Activated CD4-positive, alpha-beta T cell treated with anti-CD3 and anti-CD28 coated beads for 36 hours (primary cell): ENCODE measurements at places on chromosomes 2 and 18. TPM values are rescaled to one million over a fixed set of nuclear protein-coding genes. Genes with fewer than 3 reads are reported as not detected.

MC4R gene
- not detected for total RNA-seq

METAP1D gene
- total RNA-seq = 6.0 TPM

RAX gene
- not detected for total RNA-seq

DNA sequence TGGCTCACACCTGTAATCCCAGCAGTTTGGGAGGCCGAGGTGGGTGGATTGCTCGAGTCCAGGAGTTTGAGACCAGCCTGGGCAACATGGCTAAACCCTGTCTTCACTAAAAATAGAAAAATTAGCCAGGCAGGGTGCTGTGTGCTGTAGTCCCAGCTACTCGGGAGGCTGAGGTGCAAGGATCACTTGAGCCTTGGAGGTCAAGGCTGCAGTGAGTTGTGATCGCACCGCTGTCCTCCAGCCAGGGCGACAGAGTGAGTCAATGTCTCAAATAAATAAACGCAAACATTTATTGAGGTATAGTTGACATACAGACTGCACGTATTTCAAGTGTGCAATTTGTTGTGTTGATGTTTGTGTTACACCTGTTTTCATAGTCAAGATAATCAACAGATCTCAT lies 19.7 kb downstream of the EPC2 start:
- no peak overlapping the region for H3K4me3 ChIP-seq
- H3K4me1 ChIP-seq = peaks cover 69% of the 10 kb centered on the region
- no peaks in the 10 kb centered on the region for H3K27me3 ChIP-seq
- no peak for DNase-seq

GRCh38 chr2:28137221-28137620 lies 246.7 kb downstream of the BABAM2 start:
- peaks cover 22% of the 10 kb centered on the region for H3K4me1 ChIP-seq
- DNase-seq = no peak
- no peak overlapping the region for H3K4me3 ChIP-seq
- peaks cover 11% of the 10 kb centered on the region for H3K36me3 ChIP-seq

GRCh38 chr2:44772669-44773378 lies 168.7 kb upstream of the SIX3 start:
- peaks cover 6% of the 10 kb centered on the region for H3K4me1 ChIP-seq
- H3K4me3 ChIP-seq = no peak overlapping the region
- H3K27me3 ChIP-seq = peaks cover 5% of the 10 kb centered on the region
- peaks cover 3% of the 10 kb centered on the region for H3K36me3 ChIP-seq
- H3K27ac ChIP-seq = no peak overlapping the region

GRCh38 chr2:48270209-48270608 lies 259.7 kb upstream of the STON1 start:
- peaks cover 4% of the 10 kb centered on the region for H3K4me1 ChIP-seq
- H3K27ac ChIP-seq = no peak overlapping the region
- no peaks in the 10 kb centered on the region for H3K36me3 ChIP-seq
- H3K4me3 ChIP-seq = no peak overlapping the region
- no peaks in the 10 kb centered on the region for H3K27me3 ChIP-seq
- DNase-seq = no peak

GRCh38 chr2:24011250-24012104 lies 1.6 kb downstream of the MFSD2B start:
- H3K4me1 ChIP-seq = peaks cover 2% of the 10 kb centered on the region
- H3K27ac ChIP-seq = no peak overlapping the region
- H3K4me3 ChIP-seq = no peak overlapping the region
- H3K36me3 ChIP-seq = no peaks in the 10 kb centered on the region
- H3K27me3 ChIP-seq = peaks cover 29% of the 10 kb centered on the region

GRCh38 chr2:46230115-46230571 lies 67.1 kb upstream of the EPAS1 start:
- peaks cover 35% of the 10 kb centered on the region for H3K4me1 ChIP-seq
- H3K27ac ChIP-seq = peak overlapping the region; percentile 68
- no peak overlapping the region for H3K4me3 ChIP-seq
- peak; percentile 39 for DNase-seq
- H3K36me3 ChIP-seq = no peaks in the 10 kb centered on the region
- H3K27me3 ChIP-seq = no peaks in the 10 kb centered on the region
